ENCODE measurements at places on chromosomes 12 and 14.

DNA sequence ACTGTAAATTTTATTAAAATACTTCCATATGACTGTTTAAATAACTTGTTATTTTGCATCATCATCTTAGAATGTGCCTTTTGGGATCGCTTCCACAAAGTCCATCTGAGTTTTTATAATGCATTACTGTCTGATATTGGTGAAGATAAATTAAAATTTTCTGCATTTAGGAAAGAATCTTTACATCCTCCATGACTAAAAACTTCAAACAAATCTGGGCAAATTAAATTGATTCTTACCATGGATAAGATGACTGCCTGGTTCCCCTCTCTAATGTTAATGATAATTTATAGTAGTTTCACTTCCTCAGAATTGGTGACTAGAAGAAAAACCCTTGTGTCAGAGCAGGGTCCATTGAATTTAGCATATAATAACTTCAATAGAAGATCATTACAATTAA is 94.7 kb upstream of the SLC38A4 start:
- no peak for DNase-seq

DNA sequence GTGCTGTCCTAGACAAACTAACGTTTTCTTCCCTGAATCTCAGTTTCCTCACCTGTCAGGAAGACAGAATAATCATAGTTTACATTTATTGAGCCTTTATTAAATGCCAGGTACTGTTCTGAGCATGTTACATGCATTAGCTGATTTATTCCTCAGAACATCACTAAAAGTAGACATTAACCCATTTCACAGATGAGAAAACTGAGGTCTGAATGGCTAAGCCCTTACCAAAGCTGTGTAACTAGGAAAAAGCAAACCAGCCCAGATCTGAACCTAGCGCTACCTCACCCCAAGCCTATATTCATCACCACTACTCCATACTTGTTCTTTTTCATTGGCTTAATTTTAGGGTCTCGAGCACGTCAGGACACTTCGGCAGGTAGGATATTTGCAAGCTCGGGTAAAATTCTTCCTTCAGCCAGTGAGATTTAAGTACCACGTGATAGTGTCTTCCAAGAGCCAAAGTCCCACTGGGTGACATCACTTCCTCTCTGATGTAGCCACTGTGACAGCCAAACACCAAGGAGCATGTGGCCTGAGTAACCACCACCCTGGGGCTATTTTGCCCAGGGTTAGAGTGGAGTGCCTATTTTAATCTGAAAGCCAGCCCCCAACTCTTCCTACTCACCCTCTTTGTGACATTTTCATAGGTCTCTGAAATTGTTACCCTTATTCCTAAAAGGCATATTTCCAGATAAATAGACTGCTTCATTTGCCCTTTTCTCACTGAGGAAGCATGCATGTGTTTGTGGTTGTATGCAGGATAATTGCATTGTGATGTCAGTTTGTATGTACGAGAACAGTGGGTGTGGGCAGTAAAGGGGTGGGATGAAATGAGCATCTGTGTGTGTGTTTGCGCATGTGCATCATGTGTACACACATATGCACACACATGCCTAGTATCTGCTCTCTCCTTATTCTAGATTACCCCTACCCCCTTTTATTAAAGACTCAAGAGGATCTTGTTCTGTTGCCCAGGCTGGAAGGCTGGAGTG is 62.2 kb upstream of the WSCD2 start:
- DNase-seq, result no peak

GRCh38 chr14:72452774-72453173 is 441.1 kb downstream of the DPF3 start:
- DNase-seq, result no peak

- DNase-seq, result no peak
Measured at GRCh38 chr12:64320611-64321010, 69.9 kb downstream of the C12orf56 start.

DNA sequence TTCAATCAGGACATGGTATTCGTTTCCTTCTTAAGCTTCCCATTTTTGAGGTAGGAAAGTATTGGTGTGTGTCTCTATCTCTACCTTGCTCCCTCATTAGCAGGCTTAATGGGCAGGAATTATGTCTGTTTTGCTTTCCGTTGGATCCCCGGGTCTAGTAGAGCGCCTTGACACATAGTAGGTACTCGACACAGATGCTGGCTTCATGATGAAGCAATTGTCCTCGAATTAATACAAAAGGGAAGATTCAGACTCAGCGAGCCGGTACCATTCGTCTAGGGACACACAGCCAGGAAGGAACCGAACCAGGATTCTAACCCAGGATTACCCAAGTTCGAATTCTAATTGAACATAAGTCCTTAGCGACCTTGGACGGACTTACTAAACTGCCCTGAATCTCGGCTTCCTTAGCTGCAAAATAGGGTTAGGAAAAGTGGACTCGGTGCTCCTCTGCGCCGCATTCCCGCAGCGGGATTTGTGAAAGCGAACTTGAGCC is 496 bp upstream of the ISCU start:
- DNase-seq, result no peak

DNA sequence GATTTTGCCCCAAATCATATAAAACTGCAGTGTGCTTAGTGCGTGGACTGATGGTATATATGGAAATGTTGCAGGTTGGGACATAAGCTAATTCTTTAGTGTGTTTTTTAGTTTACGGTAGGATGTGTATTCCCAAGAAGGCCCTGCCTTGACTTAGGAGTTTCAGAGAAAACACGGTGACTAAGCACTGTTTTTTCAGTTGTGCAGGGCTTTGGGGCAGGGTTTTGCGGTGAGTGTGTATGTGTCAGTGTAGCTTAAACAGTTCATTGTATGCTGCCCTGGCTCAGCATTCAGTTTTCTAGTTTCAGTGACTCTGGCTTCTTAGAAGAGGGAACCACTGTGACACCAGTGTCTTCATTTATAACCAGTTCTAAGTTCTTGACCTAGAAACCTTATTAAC is 101.2 kb downstream of the AKAP6 start:
- no peak for DNase-seq

DNA sequence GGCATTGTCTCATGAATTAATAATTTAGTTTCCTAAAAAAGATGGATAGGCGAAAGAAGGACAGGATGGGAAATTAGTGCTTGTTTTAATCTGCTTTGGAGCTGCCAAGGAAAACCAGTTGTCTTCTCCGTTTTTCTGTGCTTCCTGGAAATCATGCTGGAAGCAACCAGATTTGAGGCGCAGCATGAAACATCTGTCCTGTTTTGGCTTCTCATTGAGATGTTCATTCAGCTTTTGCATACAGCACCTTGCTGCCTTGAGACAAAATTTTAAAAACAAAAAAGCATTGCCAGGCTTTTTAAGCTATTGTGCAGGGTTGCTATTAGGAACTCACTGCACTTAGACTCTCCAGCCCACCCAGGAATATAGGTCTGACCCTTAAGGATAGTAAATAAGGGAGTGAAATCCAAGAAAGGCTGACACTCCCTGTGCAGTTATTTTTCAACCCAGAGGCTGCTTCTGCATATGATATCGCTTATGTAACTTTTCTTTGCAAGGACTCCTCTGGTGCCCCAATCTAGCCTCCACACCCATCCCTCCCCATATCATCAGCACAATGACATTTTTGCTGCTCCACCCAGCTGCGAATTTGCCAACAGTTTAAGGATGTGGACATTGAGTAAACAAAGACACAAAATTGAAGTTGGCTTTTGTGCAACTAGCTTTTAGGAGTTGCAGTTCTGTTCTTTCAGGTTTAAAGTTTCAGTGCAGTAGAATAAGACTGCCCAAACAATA is 46.9 kb upstream of the MDM1 start:
- DNase-seq, result no peak

- DNase-seq, result no peak
Measured at GRCh38 chr12:22743700-22744099, 118.7 kb downstream of the ETNK1 start.

DNA sequence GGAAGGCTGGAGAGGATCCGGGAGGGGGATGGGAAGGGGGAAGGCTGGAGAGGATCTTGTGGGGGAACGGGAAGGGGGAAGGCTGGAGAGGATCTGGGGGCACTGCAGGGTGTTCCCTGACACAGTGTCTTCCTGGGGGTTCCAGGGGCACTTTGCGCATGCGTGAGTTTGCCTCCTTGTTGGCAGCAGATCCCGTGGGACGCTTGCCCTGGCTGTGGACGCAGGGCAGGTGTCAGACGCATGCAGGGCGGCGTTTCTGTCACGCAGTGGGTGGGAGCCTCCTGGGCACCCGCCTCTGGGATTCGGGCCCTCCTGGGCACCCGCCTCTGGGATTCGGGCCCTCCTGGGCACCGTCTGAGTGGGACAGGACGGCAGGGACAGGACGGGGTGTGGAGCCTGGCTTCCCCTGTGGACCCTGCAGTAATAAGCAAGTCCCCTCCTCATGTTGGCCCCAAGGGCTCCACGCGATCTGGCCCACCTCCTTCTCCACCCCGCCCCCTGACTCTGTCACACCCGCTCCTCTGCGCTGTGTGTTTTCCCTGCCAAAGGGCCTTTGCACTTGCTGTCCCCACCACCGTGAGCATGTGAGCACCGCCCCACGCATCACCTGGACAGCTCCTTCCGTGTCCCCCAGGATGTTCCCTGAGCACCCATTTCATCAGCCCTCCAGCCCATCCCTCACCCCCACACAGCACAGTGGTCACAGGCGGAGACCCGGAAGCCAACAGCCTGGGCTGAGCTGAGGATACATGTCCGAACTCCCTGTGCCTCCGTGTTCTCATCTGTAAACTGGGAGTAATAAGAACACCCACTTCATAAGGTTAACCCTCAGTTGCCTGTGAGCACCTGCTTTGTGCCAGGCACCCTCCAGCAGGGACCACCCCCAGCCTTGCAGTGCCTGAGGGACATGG is 4.4 kb downstream of the MMP17 start:
- DNase-seq, result no peak

DNA sequence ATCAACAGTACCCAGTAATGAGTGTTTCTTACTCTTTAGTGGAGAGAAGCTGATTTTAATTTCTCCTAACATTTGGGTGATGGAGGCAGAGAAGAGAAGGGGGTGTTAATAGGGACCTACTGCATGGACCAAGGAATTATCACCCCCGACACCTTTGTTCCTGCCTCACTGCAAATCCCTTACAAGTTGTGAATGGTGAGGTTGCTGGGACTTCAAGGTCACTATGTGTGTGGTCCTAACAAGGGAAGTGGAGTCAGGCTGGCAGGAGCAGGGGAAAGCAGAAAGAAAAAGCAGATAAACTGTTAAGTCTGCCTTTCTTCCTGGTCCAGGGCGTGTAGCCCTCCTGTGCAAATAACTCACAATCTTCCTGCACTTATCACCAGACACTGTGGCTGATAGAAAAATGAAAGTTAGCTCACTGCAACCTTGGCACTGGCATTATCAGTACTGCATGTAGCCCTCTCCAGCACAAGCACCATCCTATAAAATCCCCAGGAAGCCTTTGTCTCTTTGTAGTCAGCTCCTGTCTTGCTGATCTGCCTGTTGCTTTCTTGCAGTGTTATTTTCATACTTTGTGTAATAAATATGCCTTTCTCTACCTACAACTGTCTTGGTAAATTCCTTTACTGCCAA is 112.3 kb upstream of the DNM1L start:
- DNase-seq, result no peak

GRCh38 chr12:93719710-93720109 is 42.5 kb downstream of the CRADD start:
- no peak for DNase-seq

GRCh38 chr12:59119676-59120075 is 199.4 kb upstream of the LRIG3 start:
- DNase-seq, result no peak

DNA sequence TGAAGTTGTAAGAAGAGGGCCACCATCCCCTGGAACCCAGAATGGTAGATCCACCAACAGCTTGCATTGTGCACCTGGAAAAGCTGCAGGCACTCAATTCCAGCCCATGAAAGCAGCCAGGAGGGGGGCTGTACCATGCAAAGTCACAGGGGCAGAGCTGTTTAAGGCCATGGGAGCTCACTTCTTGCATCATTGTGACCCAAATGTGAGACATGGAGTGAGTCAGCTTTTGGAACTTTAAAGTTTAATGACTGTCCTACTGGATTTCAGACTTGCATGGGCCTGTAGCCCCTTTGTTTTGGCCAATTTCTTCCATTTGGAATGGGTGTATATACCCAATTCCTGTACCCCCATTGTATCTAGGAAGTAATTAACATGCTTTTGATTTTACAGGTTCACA is 50.8 kb downstream of the SLC16A7 start:
- DNase-seq, result no peak

- DNase-seq, result no peak
Measured at GRCh38 chr14:73800970-73801515, 50.6 kb upstream of the PTGR2 start.

DNA sequence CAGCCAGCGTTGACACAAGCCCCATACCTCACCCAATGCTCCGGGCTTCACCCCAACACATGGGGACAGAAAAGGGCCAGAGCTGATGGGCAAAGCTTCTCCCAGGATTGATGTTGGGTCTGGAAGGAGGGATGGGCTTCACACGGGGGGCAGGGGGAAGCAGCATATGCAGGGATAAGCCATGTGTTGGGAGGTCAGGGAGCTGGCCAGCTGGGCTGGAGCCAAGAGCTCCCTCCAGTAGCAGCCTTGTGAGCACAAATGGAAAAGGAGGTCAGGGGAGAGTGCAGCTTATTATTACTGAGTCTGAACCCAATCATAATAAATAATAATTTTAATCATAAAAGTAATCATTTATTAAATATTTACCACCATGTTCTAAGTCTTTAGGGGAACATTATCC is 9.3 kb downstream of the PLEKHD1 start:
- no peak for DNase-seq

GRCh38 chr14:79641371-79641770 is 569.9 kb downstream of the DIO2 start:
- no peak for DNase-seq

DNA sequence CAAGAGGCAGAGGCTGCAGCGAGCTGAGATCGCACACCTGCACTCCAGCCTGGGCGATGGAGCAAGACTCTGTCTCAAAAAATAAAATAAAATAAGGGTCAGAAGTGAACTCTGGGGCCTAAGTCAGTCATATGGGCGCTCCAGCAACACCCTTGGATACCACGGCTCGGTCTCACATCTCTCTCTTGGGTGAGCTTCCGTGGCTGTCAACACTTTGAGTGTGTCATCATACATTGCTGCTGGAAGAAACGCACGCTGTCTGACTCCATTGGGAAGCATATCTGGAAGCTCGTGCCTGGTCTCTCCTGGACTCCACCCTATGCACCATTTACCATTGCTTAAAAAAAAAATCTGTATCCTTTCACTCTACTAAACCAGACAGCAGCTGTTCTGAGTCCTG is 20.2 kb downstream of the GLRX5 start:
- DNase-seq, result no peak

GRCh38 chr14:36068777-36069534 is 107.6 kb downstream of the PTCSC3 start:
- DNase-seq, result no peak

GRCh38 chr14:49051328-49052060 is 534.7 kb downstream of the RPS29 start:
- no peak for DNase-seq

GRCh38 chr12:51087818-51088217 is 4.4 kb upstream of the CSRNP2 start:
- DNase-seq, result peak; percentile 36

DNA sequence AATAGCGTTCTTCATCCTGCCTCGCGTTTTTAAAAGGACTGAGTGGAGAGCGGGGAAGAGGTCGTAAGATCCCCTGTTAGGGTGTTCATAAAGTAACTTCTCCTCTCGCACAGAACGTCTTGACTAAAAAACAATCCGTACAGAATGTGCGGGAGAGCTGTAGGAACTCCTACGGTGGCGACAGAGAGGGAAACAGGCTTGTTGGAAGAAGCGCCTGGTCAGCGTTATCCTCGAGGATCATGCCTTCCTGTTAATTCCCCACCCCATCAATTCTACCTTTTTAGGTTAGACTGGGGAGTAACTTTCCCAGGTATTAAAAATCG is 399 bp upstream of the WASHC4 start:
- no peak for DNase-seq

Measured in activated naive CD4-positive, alpha-beta T cell treated with Interleukin-2 at 50 U/mL for 16 hours (primary cell).